ENCODE measurements at places on chromosomes 1 and 21.

GRCh38 chr1:56908619-56909221 is 54.1 kb downstream of the C8A start:
- peak; percentile 52 for DNase-seq

GRCh38 chr1:216607067-216607697 is 116.0 kb downstream of the ESRRG start:
- no peak for DNase-seq

GRCh38 chr21:16315223-16315622 is 585.4 kb downstream of the USP25 start:
- DNase-seq: no peak

- no peak for DNase-seq
These were observed 83.4 kb upstream of the ADGRL4 start for GRCh38 chr1:79089946-79090345.

DNA sequence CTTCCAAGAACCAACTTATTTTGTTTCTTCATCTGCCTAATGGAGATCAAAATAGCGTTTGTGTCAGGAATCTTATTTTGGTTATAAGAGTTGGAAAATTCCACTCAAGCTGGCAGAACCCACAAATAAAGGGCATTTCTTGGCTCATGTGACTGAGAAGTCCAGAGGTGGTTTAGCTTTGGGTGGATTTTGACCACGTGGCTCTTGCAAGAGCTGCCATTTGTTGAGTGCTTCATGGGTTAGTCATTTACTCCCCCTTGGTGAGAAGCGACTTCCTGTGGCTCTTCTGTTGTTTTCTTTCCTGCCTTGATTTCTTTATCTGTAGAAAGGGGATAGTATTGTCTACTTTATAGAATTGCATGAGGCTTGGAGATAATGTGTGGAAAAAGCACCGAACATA is 9.5 kb upstream of the RNF186 start:
- peak; percentile 18 for DNase-seq

- DNase-seq: no peak
These were observed 3.4 kb upstream of the ETS2 start for GRCh38 chr21:38802050-38803026.
